ENCODE measurements at places on chromosomes 2 and 18.

- DNase-seq, result no peak
These were observed 15.3 kb upstream of the PARD3B start for GRCh38 chr2:204529795-204530463.

DNA sequence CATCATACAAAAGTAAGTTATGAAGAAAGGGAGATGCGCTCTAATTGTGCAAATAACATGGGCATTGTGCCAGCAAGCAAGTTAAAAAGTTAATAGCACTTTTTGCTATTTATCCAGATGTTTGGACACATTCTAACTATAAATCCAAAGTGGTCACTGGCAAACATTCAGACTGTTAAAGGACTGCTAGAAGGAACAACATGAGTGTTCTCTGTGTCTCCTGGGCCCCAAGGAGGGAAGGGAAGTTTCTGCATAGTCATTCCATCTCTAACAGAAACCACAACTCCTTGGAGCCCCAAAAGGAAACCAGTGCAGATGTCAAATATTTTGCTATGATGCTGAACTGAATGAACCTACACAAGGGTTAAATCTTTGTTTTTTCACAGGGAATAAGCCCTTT is 213.3 kb upstream of the HNRNPA3 start:
- DNase-seq, result no peak

- no peak for DNase-seq
These were observed 31.2 kb upstream of the STAT1 start for GRCh38 chr2:191045141-191045540.

GRCh38 chr2:108786354-108787215 is at the start of gene CCDC138:
CCDC138 (plus strand) TSS chr2:108786771; CDS start chr2:108786823, 52 bp downstream.
- DNase-seq, result peak; percentile 81

GRCh38 chr2:29195796-29196195 is 80.6 kb downstream of the CLIP4 start:
- DNase-seq, result no peak

DNA sequence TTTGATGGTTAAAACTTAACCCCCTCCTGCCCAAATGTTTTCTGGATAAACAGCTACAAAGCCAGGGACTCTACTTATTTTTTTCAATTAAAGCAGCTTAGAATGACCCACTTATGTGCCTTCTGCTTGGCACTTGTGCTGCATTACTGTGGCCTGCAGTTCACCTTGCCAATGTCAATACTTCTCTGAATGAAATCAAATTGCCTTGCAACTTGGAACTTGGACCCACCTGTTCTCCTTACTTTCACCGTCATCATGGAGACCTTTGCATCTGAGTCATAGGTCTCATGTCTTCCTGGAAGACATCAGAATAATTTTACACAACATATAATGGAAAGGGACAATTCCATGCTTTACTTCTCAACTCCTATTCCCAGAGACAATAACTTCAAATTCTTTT is 92.1 kb upstream of the FHL2 start:
- DNase-seq, result no peak

GRCh38 chr2:241494311-241494908 is 14.0 kb downstream of the STK25 start:
- DNase-seq, result no peak

DNA sequence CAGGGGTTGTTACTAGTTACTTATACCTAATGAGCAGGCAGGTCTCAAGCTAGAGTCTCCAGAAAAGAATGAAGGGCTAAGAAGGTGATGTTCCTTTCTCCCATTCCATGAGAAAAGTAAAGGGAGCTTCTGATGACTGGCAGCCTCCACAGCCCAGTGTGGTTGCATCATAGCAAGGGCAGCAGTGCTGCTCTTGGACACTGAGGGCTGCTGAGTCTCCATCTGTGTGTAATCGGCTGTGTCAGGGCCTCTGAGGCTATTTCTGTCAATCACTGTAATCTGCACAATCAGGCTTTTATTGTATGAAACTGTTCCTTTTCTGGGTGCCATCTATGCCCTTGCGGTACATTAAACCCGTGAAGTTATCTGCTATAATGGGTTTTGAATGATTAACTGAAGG is 164.1 kb upstream of the FBXO11 start:
- no peak for DNase-seq

- DNase-seq, result no peak
These were observed 23.5 kb upstream of the ITGB6 start for GRCh38 chr2:160223560-160223959.

DNA sequence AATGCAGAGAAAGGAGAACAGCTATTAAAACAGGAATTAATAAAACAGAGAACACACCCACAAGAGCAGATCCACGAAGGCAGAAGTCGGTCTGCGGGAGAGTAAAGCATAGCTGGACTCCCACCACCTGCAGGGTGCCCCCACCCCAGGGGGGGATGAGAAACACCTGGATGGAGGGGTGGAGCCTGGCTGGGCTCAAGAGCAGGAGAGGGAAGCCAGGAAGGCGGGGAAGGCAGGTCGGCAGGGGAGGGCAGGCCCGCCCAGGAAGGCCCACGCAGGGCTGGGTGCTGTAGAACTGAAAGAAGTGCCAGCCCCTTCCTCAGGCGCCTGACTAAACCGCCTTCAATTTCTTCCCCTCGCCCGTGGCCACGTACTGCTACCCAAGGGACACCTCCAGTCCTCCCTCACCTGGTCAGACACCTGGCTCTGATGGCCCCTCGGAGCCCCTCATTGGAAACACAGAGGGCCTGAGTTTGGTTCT is 175.4 kb downstream of the HDAC4 start:
- no peak for DNase-seq
